ENCODE measurements at places on chromosomes 16 and 17.

GRCh38 chr17:7280519-7281073 is 922 bp upstream of the SLC2A4 start:
- peak; percentile 87 for DNase-seq

- DNase-seq: no peak
Observed at GRCh38 chr16:66706506-66706880, 9.9 kb upstream of the CMTM4 start.

GRCh38 chr16:51143196-51143977 is 7.7 kb downstream of the SALL1 start:
- DNase-seq: no peak

- DNase-seq: no peak
Observed at GRCh38 chr17:49992191-49992932, 2.7 kb downstream of the DLX3 start.

DNA sequence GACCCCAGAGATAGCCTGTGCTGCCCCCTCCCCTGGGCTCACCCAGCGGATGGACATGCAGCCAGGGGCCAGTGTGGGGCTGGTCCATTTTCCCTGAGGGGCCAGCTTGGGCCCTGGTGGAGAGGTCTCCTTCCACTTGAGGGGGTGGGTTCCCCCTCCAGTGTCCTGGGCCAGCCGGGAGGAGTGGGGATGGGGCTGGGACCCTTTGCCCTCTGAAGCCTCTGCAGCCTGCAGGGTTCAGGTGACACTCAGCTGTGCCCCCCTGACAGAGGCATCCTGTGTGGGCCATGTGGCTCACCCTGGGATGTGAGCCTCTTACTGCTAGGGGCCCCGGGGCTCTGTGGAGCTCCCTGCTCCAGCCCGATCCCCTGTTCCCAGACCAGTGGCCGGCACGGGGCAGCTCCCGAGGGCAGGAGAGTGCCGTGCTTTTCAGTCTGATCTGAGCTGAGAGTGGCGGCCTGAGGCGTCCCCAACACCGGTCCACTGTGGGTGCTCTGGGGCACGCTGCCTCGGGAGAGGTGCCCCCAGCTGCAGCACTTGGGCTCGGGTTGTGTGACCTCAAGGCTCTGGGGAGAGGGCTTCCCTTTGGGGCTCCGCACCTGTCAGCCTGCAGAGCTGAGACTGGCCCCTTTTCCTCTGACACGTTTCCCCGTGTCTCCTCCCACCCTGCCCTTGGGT is 439 bp upstream of the GNG13 start:
- no peak for DNase-seq

GRCh38 chr17:65332375-65332774 is 195.2 kb downstream of the RGS9 start:
- no peak for DNase-seq

GRCh38 chr16:65490286-65490685 is 368.4 kb upstream of the CDH11 start:
- no peak for DNase-seq

All from activated CD4-positive, alpha-beta memory T cell treated with anti-CD3 and anti-CD28 coated beads, Interleukin-2, amount 10 ng/mL, durations not matched to agents 7 days and 5 days (primary cell).